AG08396 (cell line): ENCODE measurements at places on chromosomes 12 and 14.

- DNase-seq = no peak
Observed at GRCh38 chr14:53034036-53034435, 83.2 kb upstream of the FERMT2 start.

- DNase-seq = peak; percentile 29
Observed at GRCh38 chr14:61438860-61439765, 117.7 kb downstream of the PRKCH start.

DNA sequence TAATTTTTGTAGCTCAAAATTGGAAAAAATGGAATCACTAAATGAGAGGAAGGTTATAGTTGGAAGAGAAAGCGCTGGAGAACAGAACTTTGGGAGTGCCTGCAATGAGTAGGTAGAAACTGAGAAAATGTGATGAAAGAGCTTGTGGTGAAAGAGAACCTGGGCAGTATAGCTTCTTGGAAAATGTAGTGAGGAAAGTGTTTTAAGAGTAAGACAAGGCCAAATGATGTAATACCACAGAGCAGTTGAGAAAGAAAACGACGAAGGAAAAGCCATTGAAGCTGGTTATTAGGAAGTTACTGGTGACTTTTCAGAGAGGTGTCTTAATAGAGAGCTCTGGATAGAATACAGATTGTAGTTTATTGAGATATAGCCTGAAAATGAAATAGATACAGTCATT is 255.3 kb downstream of the AEBP2 start:
- no peak for DNase-seq

DNA sequence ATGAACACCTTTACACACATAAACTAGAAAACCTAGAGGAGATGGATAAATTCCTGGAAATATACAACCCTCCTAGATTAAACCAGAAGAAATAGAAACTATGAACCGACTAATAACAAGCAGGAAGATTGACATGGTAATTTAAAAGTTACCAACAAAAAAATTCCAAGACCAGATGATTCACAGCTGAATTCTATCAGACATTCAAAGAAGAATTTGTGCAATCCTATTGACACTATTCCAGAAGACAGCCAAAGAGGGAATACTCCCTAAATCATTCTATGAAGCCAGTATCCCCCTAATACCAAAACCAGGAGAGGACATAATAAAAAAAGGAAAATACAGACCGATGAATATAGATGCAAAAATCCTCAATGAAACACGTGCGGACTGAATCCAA is 102.6 kb upstream of the KRR1 start:
- no peak for DNase-seq

GRCh38 chr14:54662491-54663133 is 95.7 kb downstream of the SAMD4A start:
- no peak for DNase-seq

DNA sequence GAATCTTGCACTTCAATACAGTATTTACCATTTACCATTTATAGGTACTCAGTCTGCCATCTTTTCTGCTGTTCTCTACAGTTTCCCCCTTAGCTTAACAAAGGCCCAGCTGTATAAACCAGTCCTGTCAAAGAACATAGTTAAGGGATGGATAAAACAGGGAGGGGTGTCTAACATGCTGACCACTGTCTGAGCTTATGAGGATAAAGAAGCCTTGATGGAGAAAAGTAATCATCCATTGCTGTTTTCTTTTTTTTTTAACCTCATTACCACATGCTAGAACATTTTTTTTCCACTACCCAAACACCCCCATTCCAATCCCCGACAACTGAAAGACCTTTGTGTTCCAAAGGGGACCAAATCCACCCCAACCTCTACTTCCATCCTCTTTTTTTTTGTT is 39.9 kb downstream of the SOX5 start:
- no peak for DNase-seq

GRCh38 chr12:40168868-40169267 is 55.9 kb upstream of the LRRK2 start:
- no peak for DNase-seq

DNA sequence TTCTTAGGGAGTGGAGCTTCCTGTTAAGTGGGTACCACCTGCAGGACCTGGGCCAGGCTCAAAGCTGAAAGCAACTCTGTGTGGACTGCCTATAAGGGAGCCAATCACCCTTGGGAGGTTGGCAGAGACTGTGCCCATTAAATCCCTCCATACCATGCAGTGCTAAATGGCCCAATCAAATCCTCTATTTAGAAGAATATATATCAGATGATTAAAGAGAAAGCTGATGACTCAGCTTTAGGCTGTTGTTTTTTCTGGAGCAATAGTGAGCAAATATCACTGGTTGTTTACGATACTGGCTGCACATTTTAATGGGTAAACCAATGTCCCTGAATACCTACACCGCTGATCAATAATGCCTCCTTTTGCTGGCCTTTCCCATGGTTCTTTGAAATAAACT is 101.3 kb downstream of the TMX1 start:
- DNase-seq = no peak

- no peak for DNase-seq
Observed at GRCh38 chr14:71734076-71734475, 198.2 kb upstream of the RGS6 start.

- DNase-seq = no peak
Observed at GRCh38 chr12:124363353-124363965, 68.6 kb downstream of the RFLNA start.

- DNase-seq = no peak
Observed at GRCh38 chr12:76074701-76075336, 9.7 kb downstream of the NAP1L1 start.

- no peak for DNase-seq
Observed at GRCh38 chr14:34161351-34162082, 210.6 kb upstream of the EGLN3 start.

DNA sequence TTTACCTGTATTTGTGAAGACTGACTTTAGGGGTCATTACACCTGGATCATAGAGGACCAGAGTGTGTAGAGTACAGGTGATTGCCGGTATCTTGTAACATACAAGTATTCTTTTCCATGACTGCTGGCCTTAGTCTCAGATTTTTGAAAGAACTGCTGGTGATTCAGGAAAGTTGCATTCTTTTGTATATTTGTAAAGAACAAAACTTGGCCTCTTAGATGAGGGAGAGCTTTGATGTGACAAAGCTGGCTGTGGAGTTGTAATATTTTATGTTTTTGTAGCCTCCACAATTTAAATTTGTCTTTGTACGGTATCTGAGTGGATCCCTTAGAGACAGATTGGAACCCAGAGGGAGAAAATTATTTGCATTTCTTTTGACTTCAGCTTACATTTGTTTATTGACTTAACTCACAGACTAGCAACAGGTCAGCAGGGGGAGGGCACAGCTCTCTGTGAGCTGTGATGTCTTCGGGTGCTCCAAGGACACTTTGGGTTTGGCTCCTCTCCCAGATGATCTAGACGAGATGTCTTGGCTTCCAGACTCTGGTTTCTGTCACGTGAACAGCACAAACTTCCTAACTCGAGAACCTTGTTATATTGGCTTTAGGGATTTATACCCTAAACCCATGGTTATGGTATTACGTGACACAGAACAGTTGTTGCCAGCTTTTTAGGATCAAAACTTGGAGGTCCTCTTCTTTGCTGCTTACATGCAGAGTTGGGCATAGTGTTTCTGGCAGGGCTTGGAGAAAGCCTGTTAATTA is 65.9 kb downstream of the DAAM1 start:
- peak; percentile 63 for DNase-seq

DNA sequence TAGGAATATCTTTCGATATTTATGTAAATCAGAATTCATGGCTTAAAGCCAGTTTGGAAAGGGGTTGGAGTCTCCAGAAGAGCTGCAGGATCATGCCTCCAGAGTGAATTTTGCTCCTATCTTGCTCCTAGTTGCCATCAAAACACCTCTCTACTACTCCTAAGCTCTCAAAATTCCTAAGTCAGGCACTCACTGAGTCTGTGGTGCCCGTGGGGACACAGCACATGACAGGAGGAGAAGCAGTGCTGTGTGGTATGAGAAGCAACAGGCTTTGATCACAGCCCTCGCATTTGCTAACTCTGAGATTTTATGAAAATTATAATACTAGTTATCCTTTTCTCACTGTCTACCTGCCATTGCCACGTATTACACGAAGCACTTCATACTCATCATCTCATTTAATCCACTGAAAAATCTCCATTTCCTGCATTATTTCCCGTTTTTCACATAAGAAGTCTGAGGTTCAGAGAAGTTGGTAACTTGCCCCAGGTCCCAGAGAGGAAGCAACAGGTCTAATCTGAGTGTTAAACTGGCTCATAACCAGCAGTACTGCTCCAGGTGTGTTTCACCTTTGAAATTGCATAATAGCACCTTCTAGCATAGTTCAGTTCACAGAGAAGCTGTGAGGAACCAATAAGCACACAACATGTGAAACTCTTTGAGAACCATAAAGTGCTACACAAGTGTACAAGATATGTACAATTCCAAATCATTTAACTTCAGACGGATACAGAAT is 33.1 kb upstream of the SLC35F4 start:
- DNase-seq = no peak

DNA sequence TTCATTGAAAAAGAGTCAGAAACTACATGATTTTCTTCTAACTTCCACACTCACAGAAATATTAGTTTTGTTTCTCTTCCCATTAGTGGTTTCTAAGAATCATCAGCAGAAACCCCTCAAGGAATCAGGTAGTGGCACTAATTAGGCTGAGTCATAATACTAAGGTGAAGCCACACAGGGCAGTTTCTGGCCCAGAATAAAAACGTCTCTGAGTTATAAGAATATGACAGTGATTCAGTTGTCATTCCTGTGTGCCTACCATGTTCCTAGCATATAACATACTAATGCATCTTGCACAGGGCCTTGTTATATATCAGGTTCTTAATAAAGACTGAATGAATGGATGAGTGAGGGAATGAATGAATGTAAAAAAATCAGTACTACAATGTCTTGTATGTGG is 206.0 kb upstream of the PLEKHG7 start:
- DNase-seq = no peak

- DNase-seq = no peak
Observed at GRCh38 chr12:102528111-102528510, 47.7 kb upstream of the IGF1 start.

DNA sequence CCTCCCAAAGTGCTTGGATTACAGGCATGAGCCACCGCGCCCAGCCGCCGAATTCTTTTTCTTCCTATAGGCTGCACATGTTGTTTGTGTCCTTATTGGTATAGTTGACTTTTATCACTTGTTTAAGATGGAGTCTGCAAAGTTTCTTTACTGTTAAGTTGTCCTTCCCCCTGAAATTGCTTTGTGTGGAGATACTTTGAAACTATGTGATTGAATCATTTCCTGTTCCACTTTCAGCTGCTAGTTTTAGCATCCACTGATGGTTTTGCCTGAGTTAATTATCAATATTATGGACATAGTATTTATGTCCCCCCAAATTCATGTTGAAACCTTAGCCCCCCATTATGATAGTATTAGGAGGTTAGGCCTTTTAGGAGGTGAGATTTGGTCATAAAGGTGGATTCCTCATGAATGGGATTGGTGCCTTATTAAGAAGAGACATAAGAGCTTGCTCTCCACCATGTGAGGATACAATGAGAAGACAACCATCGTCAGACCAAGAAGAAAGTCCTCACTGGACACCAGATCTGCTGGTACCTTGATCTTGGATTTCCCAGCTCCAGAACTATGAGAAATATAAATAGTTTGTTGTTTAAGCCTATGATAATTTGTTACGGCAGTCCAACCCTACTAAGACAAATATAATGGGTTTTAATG is 34.9 kb downstream of the PPHLN1 start:
- DNase-seq = no peak

- DNase-seq = no peak
Observed at GRCh38 chr14:63342371-63342770, 23.6 kb upstream of the GPHB5 start.

DNA sequence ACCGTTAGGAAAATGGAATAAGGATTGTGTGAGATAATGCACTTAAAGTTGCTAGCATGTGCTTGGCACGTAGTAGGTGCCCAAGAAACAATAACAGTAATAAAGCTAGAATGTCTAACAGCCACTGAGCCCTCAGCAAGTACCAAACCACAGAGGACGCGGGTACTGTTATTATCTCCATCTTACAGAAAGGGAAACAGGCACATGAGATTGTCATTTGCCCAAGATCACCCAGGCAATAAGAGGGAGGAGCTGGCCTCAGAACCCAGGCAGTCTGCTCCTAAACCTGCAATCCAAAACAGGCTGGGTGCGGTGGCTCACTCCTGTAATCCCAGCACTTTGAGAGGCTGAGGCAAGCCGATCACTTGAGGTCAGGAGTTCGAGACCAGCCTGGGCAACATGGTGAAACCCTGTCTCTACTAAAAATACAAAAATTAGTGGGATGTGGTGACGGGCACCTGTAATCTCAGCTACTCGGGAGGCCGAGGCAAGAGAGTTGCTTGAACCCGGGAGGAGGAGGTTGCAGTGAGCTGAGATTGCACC is 5.1 kb upstream of the SDS start:
- no peak for DNase-seq

DNA sequence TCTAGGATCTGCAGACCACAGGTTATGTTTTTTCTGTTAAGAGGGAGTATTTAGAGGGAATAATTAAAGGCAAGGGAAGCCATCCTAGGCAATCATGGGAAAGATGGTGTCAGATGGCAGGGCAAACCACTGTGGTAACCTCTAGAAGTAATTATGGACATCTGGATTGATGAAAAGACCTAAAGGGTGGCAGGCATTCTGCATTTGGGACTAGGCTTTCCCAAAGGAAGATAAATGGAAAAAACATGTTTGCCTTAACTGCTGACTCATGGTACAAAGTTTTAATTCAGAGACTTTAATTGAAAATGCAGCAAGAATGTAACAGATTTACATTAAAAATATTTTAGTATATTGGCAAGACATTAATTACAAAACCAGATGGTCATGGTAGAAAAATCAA is 88.1 kb downstream of the TMEM30B start:
- DNase-seq = no peak

GRCh38 chr12:109467978-109468676 is 9.0 kb downstream of the KCTD10 start:
- DNase-seq = no peak

DNA sequence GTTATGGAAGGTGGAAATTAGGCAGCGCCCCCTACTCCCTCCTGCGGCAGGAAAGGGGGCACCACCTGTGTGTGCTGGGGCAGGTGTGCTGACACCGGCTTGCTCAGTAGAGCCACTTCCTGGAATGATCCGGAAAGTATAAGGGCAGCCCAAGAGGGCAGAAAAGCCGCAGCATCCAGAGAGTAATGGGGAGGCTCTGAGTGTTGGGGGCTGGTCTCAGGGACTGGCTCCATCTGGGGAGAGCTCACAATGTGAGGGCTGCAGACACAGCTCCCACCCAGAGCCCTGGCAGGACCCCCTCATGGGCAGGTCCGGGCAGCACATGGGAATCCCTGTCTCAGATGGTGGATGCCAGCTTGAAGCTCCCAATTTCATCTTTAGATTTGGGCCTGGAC is 187.6 kb upstream of the C14orf180 start:
- no peak for DNase-seq

DNA sequence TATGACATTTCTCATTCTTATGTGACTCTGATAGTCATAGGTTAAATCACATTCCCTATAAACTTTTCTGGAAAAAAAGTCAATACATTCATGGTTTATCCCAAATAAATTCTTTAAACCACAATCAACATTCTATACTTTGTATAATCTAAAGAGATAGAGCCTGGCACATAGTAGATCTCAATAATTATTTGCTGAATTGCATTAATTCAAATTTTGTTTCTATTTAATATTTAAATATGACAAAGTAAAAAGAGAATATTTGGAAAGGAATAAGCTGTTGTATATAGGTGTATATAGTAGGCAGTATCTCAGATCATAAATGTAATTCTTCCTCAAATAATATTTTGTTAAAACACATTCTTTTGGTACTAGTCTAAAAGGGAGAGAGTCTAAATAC is 102.2 kb upstream of the USP15 start:
- no peak for DNase-seq

- DNase-seq = no peak
Observed at GRCh38 chr14:30990770-30991169, 34.7 kb upstream of the AP4S1 start.
